GM10248 (cell line): ENCODE measurements at places on chromosomes 7 and 10.

DNA sequence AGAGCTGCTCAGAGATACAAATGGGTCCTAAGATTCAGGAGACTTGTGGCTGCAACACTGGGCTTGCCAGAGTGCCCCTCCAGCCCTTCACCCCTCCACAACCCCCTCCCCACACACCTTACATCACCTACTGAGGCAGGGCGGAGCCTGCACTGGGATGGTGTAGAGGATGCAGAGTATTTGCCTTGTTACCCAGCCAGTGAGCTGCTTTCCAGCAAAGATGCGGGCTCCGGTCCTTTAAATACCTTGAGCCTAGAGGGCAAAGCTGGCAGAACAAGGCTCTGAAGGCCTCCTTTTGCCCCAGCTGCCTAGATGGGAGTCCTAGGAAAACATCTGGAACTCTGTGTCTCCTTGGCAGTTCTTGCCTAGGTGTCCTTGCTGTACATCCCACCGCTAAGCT, 34.6 kb downstream of the KAZALD1 start:
- DNase-seq: no peak

DNA sequence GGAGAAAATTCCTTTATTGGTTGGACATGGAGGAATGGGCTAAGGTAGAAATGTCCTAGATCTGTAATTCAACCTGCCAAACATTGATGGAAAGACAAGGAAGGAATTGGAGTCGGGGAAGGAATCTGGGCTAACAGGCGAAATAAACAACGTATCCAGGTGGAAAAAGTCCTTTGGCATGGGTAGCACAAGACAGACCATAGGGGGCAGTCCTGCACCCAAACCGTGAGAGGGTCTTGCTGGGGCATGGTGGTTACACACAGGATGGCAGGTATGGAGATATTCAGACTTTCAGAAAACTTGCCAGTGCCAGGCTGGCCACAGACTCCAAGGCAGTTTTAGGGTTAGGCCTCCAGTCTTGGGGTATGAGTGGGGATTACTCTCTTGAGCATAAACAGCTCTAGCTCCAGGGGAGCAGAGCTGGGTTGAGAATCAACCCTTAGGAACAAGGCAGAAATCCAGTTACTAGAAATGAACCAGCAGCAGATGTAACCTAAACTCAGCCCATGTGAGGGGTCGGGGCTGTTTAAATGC, 188.6 kb upstream of the GDF10 start:
- DNase-seq: no peak

- no peak for DNase-seq
Measured at GRCh38 chr7:105178928-105179541, 165.0 kb downstream of the KMT2E start.

DNA sequence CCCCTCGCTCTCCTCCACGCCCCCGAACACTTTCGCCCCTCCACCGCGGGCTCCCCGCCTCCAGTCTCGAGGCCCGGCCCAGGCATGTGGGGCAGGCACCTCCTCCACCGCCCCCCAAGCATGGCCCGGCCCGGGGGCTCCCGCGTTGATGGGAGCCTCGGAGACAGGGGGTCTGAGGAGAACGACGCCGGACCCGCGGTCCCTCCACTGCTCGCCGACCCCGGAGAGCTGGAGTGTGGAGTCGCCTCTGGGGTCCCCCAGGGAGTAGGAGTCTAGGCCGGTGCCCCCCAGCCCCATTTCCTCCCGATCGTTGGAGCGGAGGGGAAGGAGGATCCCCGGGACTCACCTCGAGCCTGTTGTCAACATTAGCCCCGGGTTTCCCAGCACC, 206 bp downstream of the UPF2 start:
- peak; percentile 49 for DNase-seq
